ENCODE measurements at places on chromosomes 13 and 19. TPM values are rescaled to one million over a fixed set of nuclear protein-coding genes. Genes with fewer than 3 reads are reported as not detected.
A peak's percentile ranks its signal among the peaks of the same experiment; 100 is the strongest.

Gene NTF4
- total RNA-seq: not detected

Gene CNFN
- not detected for total RNA-seq

Gene LRRC8E
- not detected for total RNA-seq

DNA sequence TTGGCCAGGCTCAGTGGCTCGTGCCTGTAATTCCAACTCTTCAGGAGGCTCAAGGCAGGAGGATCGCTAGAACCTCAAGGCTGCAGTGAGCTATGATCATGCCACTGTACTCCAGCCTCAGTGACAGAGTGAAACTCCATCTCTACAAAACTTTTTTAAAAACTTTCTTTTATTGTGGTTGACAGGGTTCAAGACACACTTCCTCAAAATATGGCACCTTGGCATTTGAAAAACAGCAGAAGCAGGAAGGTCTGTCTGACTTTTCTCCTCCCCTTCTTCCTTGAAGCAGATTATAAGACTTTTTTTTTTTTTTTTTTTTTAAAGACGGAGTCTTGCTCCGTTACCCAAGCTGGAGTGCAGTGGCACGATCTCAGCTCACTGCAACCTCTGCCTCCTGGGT, 100.3 kb downstream of the TM9SF2 start:
- H3K4me1 ChIP-seq: peaks cover 32% of the 10 kb centered on the region
- no peak for DNase-seq
- no peaks in the 10 kb centered on the region for H3K27me3 ChIP-seq
- no peak overlapping the region for H3K4me3 ChIP-seq

DNA sequence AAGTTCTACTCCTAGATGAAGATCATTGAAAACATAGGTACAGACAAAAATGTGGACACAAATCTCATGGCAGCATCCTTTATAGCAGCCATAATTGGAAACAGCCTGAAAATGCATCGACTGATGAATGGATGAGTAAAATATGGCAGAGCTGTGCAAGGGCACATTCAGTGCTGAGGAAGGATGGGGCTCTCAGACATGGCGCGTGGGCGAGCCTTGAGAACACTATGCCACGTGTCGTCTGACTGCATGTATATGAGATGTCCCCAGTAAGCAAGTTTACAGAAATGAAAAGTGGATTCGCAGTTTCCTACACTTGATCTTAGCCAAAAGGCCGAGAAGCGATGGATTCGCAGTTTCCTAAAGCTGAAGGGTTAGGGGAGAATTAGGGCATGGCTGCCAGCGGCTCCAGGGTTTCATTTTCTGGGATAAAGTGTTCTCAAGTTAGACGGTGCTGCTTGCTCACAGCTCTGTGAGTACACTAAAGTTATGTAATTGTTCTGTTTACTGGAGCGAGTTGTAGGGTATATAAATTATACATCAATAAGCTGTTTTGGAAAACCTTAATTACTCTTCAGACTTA, 78.0 kb downstream of the RAB20 start:
- DNase-seq: no peak
- no peaks in the 10 kb centered on the region for H3K4me1 ChIP-seq
- no peak overlapping the region for H3K27ac ChIP-seq
- no peaks in the 10 kb centered on the region for H3K36me3 ChIP-seq
- H3K4me3 ChIP-seq: no peak overlapping the region

DNA sequence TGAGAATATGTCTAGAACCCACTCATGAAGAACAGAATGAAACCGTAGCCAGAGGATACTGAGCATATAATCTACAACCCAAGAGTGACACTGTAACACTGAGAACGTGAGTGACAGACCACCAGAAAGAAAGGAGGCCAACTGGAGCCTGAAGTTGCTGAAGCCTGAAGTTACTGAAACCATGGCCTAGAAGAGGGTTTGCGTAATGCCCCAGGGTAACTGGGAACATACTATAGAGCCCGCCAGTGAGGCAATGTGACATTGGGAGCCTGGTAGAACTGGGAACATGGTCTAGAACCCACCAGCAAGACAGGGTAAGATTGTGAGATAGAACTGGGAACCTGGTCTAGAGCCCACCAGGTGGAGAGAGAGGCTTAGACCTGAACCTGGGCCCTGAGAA, 15.5 kb upstream of the TNFSF14 start:
- no peaks in the 10 kb centered on the region for H3K4me1 ChIP-seq
- H3K27me3 ChIP-seq: no peaks in the 10 kb centered on the region
- no peak overlapping the region for H3K4me3 ChIP-seq

Gene LRRC63
- total RNA-seq: 0.49 TPM

DNA sequence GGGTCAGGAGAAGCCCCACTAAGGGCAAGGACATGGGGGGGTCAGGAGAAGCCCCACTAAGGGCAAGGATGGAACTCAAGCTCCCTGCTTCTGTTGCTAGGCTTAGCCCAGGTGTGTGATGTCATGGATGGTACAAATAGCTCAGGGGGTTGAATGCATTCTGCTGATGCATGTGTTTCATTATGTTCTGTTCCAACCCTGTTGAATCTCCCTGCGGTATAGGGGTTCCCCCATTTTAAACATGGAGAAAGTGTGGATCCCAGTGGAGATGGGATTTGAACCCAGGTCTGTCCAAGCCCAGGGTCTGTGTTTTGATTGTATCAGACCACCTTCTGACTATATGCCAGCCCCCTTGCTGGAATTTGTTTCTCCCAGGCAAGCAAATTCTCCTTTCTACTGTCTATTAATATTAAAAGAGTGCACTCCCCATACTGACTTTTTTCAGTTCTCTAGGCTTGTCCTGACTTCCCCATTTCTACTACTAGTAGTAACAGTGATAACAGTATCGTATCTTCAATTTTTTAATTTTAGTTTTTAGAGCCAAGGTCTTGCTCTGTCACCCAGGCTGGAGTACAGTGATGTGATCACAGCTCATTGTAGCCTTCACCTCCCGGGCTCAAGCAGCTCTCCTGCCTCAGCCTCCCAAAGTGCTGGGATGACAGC, 6.7 kb downstream of the ZNF865 start:
- peaks cover 5% of the 10 kb centered on the region for H3K36me3 ChIP-seq
- no peaks in the 10 kb centered on the region for H3K27me3 ChIP-seq
- no peak for DNase-seq
- H3K4me3 ChIP-seq: no peak overlapping the region

Gene KLK11
- not detected for total RNA-seq

- H3K36me3 ChIP-seq: no peaks in the 10 kb centered on the region
- no peak overlapping the region for H3K27ac ChIP-seq
- H3K4me1 ChIP-seq: no peaks in the 10 kb centered on the region
- no peak for DNase-seq
- H3K27me3 ChIP-seq: no peaks in the 10 kb centered on the region
- no peak overlapping the region for H3K4me3 ChIP-seq
Observed at GRCh38 chr13:34347784-34348573, 530.0 kb downstream of the RFC3 start.

DNA sequence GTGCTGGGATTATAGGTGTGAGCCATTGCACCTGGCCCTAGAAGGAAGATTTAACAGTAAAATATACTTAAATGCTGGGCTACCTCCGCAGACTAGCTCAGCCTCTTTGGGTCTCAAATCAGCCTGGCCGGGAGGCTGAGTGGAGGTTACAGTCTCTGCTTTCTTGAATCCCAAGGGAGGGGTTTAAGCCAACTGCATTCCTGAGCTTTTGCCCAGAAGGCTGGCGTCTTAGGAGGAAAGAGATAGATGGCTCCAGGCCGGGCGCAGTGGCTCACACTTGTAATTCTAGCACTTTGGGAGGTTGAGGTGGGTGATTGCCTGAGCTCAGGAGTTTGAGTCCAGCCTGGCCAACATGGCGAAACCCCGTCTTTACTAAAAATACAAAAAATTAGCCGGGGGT, 623 bp upstream of the C5AR1 start:
- DNase-seq: no peak
- H3K27me3 ChIP-seq: no peaks in the 10 kb centered on the region
- no peak overlapping the region for H3K27ac ChIP-seq
- H3K4me3 ChIP-seq: no peak overlapping the region
- H3K36me3 ChIP-seq: no peaks in the 10 kb centered on the region
- H3K4me1 ChIP-seq: peaks cover 2% of the 10 kb centered on the region

GRCh38 chr19:18866800-18867123, 29.2 kb downstream of the CERS1 start:
- peaks cover 4% of the 10 kb centered on the region for H3K4me1 ChIP-seq
- H3K4me3 ChIP-seq: no peak overlapping the region
- no peaks in the 10 kb centered on the region for H3K27me3 ChIP-seq

DNA sequence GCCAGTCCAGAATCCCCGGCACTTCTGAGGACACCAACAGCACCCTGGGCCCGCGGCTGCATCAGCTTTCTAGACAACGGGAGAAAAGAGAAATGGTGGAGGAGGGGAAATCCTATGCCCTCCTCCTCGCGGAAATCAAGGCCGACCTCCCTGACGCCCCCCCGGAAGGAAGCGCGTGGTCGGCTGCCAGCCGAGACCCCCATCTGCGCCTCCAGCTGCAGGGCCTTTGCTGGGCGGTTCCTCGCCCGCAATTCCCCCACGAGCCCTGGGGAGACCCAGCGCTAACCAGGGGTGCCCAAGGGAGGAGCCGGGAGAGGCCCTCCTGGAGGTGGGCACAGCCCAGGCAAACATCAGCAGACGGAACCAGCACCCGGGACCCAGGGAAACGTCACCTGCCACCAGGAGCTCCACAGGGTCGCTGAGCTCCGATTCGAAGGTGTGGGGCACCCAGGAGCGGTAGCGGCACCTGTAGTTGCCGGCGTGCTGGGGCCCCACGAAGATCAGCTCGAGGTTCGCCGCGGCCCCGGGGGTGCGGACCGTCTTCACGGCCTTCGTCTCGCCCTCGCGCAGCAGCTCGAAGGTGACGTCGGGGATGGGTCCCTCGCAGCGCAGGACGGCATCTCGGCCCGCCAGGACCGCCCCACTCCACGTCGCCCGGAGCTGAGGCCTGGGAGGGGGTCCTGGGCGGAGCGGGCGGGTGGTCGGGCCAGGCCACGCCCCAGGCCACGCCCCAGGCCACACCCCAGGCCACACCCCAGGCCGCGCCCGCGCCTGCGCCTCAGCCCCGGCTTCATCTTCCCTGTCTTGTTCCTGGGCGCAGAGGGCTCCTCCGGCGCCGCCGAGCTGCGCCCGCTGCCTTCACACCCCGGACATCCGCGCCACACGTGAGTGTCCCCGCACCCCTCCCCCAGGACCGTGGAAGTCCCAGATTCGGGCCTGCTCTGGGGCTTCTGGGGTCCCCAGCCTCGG, 6.0 kb downstream of the A1BG start:
- no peaks in the 10 kb centered on the region for H3K27me3 ChIP-seq
- H3K4me3 ChIP-seq: peak overlapping the region; percentile 55
- no peaks in the 10 kb centered on the region for H3K36me3 ChIP-seq
- H3K27ac ChIP-seq: peak overlapping the region; percentile 70

GRCh38 chr13:49976314-49977258, 20.3 kb upstream of the TRIM13 start:
- no peak overlapping the region for H3K27ac ChIP-seq
- DNase-seq: peak; percentile 71
- no peaks in the 10 kb centered on the region for H3K27me3 ChIP-seq
- H3K4me3 ChIP-seq: no peak overlapping the region
- H3K4me1 ChIP-seq: no peaks in the 10 kb centered on the region

- no peak overlapping the region for H3K4me3 ChIP-seq
- no peaks in the 10 kb centered on the region for H3K27me3 ChIP-seq
- H3K27ac ChIP-seq: no peak overlapping the region
- H3K4me1 ChIP-seq: no peaks in the 10 kb centered on the region
- no peaks in the 10 kb centered on the region for H3K36me3 ChIP-seq
Observed at GRCh38 chr13:107458269-107458668, 757.1 kb downstream of the LIG4 start.

DNA sequence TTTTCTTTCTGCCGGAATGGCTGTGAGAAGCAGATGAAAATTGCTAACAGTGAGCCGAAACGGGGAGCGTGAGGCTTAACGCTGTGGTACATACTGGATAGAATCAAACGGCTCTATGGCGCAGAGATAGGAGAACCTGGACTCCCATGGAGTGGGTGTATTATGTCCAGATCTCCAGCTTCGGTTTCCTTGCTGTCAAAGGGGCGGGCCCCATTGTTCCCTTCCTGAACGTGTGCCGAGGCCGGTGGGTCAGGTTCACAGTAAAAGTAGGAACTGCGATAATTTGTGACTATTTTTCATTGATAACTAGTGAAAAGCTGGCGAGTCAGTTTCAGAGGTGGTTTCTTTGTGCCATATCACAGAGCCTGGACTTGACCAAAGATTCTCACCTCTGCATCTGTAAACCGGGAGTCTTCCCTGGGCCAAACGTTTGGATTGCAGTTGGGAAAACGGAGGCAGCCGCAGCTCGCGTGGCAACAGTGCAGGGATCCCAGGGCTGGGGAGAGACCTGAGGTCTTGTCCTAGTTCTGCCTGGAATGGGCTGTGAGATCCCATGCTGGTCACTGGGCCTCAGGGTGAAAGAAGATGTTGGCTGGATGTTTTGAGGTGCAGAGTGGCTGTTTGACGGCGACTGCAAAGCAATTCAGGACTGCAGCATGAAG, 752 bp downstream of the RPL18A start:
- peak overlapping the region; percentile 100 for H3K4me3 ChIP-seq
- peaks cover 43% of the 10 kb centered on the region for H3K36me3 ChIP-seq
- peak overlapping the region; percentile 79 for H3K27ac ChIP-seq
- no peaks in the 10 kb centered on the region for H3K27me3 ChIP-seq
- DNase-seq: no peak

GRCh38 chr13:32246468-32246867, 68.7 kb downstream of the ZAR1L start:
- no peak overlapping the region for H3K4me3 ChIP-seq
- H3K36me3 ChIP-seq: peaks cover 6% of the 10 kb centered on the region
- no peak overlapping the region for H3K27ac ChIP-seq
- no peaks in the 10 kb centered on the region for H3K4me1 ChIP-seq
- no peaks in the 10 kb centered on the region for H3K27me3 ChIP-seq
- DNase-seq: no peak

- no peaks in the 10 kb centered on the region for H3K4me1 ChIP-seq
- DNase-seq: no peak
- no peaks in the 10 kb centered on the region for H3K27me3 ChIP-seq
- no peaks in the 10 kb centered on the region for H3K36me3 ChIP-seq
- no peak overlapping the region for H3K4me3 ChIP-seq
Observed at GRCh38 chr19:4923276-4923747, 14.0 kb downstream of the UHRF1 start.

DNA sequence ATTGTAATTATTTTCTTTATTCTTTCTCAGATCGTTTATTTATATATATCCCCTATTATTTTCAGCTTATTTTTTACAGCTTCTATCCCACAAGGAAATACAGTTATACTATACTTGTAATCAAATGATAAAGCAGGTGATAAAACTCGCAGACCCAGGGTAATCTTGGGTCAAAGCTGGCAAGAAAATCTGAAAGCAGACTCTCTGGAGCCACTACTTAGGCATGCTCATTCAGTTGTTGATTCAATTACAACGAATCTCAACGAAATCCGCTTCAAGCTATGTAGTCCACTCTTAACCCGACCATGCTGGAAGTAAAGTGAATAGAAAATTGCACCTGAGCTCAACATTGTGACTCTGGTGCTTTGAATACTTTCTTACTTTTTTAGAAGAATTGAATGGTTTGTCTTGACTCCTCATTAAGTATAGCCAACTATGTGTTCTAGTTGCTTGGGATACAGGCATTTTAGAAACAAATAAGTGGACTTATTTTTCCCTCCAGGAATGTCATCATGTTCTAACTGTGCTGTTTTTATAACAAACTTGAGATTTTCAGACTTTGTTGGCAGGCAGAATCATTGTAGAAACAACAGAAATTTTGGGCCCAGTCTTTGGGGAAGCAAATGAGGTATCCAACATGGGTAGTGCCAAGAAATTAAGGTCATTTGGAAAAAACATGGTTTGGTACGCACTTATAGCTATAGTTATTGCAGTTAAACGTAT, 21.4 kb downstream of the ESD start:
- H3K4me3 ChIP-seq: no peak overlapping the region
- no peaks in the 10 kb centered on the region for H3K27me3 ChIP-seq
- H3K4me1 ChIP-seq: no peaks in the 10 kb centered on the region
- peaks cover 36% of the 10 kb centered on the region for H3K36me3 ChIP-seq
- H3K27ac ChIP-seq: no peak overlapping the region
- no peak for DNase-seq

Gene LRRC25
- total RNA-seq: 0.73 TPM

Gene ZBTB32
- 0.50 TPM for total RNA-seq

Gene ZNF85
- total RNA-seq: 7.6 TPM

Gene ZNF575
- total RNA-seq: 11.8 TPM
